ENCODE measurements at places on chromosomes 5 and 9.

DNA sequence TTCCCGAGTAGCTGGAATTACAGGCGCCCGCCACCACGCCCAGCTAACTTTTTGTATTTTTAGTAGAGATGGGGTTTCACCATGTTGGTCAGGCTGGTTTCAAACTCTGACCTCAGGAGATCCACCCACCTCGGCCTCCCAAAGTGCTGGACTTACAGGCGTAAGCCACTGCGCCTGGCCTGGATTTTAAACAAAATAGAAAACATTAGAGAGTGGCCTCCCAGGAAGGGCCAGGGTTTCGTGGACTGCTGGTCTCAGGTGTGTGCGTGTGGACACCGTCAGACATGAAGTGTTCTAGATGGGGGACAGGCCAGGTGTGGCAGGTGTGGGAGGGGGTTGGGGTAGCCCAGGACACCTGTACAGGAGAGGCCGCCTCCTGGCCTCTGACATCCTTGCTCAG, 7.0 kb upstream of the GBGT1 start:
- DNase-seq, result no peak

DNA sequence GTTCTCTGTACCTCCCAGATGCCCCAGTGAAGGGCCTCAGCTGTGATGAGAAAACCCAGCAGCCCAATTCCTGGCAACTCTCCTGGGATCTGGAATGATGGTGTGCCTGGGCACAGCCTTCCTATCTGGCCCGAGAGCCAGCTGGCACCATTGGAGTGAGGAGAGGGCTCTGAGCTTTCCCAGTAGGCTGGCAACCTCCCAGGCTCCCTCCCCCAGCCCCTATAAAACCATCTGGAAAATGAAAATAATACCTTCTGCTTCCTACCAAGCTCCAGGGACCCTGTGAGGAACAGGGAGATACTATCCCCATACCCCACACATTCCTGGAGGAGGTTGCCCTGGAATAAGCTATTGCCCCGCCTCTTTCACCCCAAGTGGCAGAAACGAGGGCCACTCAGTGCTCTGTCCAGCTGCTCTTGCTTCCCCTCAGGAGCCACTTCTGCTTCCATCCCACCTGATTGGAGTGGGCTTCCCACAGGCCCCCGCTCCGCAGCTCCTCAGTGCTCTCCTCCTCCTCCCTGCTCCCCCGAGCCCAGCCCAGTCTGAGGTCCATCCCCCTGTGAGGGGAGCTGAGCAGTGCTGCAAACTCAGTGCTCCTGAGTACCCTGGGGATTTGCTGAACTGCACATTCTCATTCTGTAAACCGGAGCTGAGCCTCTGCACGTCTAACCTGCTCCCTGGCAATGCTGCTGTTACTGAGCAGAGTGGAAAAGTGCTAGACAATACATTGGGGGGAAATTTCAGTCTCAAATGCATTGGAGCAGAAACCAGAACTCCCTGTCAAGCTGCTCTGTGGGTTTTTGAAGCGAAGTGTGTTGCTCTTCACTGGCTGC, 74.7 kb downstream of the THBS4 start:
- no peak for DNase-seq

DNA sequence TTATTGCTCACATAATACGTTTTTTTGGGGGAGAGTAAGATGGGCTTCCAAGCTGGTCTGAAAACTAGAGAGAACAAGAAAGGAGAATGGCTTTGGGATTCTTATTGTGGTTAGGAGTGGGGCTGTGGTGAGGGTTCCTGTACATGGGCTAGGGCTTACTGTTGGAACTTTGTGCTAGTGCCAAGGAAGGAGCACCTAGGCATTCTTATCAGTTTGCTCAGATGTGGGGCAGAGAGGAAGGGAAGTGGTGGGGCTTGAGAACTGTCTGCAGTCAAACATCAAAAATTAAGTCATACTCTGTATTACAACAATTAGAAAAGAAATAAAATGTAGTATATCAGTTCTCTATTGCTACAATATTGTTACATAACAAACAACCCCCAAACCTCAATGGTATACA, 4.0 kb upstream of the THBS4 start:
- no peak for DNase-seq

DNA sequence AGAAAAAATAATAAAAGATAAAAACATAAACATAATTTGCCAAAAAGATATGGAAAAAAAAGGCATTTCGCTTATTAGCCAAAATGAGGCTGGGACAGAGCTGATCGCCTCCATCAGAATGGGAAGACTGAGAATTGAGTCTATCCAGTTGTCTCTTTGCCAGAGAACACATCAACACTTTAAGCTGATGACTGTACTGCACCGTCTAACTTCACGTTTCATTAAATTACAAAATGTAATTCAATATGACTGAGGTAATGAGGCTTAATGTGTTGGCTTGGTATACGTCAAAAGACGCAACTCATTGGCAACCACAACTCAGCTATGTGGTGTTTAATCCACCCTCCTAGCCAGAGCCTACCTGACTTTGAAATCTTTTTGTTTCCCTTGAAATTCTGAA, 462.7 kb upstream of the CD180 start:
- no peak for DNase-seq

DNA sequence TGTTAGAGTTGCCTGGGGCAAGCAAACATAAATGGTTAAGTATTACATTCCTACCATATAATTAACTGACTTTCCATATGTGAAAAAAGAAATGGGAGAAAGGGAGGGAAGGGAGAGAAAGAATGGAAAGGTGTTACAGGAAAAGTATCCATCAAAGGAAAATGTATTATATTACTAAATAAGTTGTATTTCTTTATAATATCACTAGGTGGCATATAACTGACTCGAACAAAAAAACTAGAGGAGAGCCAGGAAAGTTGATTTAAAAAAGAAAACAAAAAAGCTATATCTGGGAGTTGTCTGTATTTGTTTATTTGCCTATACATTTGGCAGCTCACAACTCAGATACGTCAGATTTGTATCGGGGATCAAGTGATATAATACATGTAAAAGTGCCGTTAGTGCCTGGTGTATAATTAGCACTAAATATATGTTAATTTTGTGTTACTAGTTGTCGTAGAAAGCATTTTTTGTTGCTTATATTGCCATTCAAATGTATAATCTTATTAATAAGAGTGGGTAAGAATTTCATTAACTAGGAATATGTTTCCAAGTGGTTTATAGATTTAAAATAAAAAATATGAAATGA, 59.6 kb upstream of the ADAMTS19 start:
- DNase-seq, result no peak

DNA sequence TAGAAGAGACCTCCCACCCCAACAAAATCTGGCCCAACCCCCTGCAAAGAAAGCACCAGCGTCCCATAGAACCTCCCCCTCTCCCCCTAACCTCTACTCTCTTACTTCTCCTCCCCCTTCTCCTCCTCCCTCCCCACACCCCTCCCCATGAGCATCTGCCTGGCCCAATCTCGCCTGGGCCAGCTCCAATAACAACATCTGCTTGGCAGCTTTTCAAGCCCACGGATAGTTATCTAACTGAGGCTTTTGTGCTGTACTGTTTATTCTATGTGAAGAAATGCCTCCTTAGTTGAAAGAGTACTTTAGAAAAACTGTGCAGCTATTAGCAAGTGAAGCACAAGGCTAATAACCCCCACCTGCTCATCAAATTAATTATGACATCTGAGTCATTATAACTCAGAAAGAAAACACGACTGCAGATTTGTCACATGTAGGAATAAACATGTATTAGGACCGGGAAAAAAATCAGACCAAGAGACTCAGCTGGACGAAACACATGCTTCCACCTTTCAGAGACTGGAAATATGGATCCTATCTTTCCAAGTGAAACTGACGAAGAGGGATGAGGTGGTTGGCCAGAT, 42.8 kb downstream of the NFIB start:
- no peak for DNase-seq

DNA sequence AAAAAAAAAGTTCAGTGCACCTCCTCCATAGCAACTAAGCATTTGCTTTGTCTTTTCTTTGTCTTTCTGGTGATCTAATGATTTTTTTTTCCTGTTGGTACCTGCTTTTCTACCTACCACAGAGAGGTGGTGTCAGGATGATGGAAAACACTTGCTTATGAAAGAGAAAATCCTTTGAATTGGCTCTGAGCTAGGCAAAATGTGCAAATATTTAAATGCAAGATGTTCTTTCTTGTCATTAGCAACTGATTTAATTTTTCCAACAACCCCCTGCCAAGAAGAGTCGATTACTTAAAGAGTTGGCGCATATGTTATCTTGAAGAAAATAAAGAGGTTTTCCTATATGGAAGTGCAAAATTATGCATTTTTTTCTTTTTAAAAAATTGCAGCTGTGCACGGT, 37.7 kb downstream of the TNC start:
- no peak for DNase-seq

DNA sequence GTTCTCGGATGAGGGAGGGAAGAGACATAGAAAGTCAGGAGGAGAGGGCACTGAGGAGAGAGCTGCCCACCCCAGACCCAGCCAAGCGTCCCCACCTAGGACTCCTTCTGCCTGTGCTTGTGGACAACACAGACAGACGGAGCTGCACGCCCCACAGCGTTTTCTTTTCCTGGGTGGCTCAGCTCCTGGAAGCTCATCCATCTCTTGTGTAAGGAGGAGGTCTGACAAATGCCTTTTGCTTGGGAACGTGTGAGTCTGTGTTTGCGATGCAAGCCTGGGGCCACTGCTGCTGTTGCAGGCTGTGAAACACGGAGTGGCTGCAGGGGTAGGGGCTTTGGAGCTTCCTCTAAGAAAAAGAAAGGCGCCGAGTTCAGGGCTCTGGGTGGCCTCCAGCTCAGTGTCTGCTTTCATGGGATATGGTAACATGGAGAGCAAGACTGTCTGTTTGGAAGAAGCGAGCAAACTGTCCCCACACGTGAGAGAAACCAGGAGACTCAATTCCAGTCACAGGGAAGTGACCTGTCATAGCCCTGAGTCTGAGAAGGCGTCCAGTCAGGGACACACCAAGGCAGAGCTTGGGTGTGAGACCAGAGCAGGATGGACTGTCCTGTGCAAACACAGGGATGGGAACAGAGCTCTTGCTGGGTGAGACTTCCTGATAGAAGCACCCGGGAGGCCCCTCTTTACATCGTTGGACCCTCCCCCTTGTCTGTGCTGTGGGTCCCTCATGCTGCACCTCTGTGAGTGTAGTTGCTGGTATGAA, 42.7 kb downstream of the GADD45G start:
- DNase-seq, result no peak

- no peak for DNase-seq
These were observed 49.4 kb upstream of the DHFR start for GRCh38 chr5:80704221-80704620.

- no peak for DNase-seq
These were observed 26.6 kb upstream of the IL17B start for GRCh38 chr5:149405550-149406202.

GRCh38 chr5:114678778-114679177, 316.9 kb downstream of the KCNN2 start:
- no peak for DNase-seq

DNA sequence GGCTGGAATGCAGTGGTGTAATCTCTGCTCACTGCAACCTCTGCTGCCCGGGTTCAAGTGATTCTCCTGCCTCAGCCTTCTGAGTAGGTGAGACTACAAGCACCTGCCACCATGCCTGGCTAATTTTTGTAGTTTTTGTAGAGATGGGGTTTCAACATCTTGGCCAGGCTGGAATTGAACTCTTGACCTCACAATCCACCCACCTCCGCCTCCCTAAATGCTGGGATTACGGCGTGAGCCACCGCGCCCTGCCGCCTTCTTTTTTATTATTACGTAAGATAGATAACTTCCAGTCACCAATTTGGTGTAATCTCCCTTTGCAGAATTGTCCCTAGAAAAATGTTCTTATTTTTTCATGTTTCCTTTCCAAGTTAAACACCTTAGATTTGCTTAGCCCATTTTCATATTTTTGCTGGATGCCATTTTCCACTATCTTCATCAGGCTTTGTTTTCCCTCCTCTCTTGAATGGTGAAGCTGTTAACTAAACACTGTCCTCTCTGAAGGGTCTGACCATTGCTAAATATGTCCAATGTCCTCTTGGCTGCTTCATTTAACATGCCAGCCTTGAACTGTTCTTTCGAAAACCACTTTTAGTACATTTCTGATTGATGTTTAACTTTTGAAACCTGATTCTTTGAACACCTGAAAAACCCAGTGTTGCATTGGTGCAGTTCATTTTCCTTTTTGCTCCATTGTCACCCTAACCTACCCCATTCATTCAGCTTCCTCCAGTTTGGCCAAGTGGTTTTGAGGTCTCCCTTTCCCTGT, 135.1 kb upstream of the PIK3R1 start:
- DNase-seq, result no peak

DNA sequence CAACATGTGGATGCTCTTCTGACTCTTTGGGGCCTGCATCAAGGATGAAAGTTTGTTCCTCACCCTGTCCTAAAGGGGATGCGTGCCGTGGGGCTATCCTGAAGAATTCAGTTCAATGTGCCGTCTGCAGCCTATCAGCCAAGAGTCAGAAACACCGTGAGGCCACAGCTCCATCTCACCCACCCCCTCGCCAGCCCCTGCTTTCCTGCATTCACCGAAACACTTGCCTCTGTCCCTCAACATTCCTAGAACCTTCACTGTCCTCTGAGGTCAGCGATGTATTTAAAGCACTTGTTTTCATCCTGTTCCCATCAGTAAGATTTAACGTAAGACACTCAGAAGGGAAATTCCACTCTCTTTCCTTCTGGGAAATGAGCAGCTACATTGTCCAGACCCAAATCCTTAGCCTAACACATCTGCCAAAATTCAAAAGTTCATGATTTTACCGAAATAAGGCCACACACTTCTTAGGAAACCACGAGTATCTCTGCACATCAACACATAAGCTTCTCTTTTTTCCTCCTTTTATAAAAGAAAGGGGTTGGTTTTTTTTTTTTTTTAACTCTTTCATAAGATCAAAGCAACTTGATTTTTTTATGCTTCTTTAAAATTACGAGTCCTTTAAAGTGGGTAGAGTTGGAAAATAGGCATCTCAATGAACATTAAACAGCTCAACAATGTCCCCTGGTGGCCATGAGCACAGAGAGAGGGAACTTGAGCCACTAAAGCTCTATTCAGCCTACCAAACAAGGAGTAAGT, 100.7 kb downstream of the SUSD1 start:
- DNase-seq, result peak; percentile 99

DNA sequence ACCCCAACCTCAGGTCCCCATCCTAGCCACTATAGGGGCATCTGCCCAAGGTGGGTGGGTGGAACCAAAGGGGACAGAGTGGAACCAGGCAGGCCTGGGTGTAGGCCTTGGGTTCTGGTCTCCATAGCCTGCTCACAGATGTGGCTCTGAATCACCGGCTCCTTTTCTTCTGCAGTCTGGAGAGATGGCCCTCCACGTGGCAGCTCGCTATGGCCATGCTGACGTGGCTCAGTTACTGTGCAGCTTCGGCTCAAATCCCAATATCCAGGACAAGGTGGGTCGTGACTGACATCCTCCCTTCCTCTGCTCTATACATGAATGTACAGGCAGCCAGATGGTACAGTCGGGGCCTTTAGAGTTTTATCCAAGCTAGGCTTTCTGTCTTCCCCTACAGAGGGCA, 77.3 kb upstream of the CTSL start:
- DNase-seq, result no peak

DNA sequence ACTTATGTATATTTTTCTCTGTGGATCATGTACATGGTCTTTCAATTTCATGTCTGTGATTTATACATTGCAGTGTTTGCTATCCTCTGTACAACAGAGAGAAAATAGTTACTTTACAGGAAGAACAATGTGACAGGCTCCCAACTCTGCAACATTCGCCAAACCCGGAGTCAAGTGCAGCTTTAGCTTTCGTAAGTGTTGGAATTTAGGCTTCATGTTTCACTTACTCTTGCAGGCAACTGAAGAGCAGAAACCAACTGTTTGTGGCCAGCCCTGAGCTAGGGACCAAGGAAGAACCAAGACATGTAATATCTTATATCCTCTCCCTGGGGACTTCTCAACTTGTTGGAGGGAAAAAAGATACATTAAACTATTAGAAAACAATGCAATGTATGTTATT, 147.9 kb downstream of the C5orf15 start:
- no peak for DNase-seq
